Left ventricle myocardium inferior (tissue), 1 donor: ENCODE measurements at places on chromosomes 5 and 9. TPM values are rescaled to one million over a fixed set of nuclear protein-coding genes. Genes with fewer than 3 reads are reported as not detected.

SMC2 gene
- total RNA-seq = 9.7 TPM

TRIM32 gene
- 14.9 TPM for total RNA-seq

PCDHB2 gene
- total RNA-seq = 1.1 TPM

SLC6A7 gene
- not detected for total RNA-seq

FCHO2 gene
- 23.3 TPM for total RNA-seq

PCDHGC4 gene
- total RNA-seq = 1.8 TPM

NMUR2 gene
- total RNA-seq = not detected

SLC36A3 gene
- not detected for total RNA-seq

ELP1 gene
- total RNA-seq = 21.4 TPM

MED10 gene
- total RNA-seq = 26.3 TPM
